NCI-H1694 treated with DMSO at 0.1 percent for 48 hours (cell line): ENCODE measurements at places on chromosomes 12 and 14.

DNA sequence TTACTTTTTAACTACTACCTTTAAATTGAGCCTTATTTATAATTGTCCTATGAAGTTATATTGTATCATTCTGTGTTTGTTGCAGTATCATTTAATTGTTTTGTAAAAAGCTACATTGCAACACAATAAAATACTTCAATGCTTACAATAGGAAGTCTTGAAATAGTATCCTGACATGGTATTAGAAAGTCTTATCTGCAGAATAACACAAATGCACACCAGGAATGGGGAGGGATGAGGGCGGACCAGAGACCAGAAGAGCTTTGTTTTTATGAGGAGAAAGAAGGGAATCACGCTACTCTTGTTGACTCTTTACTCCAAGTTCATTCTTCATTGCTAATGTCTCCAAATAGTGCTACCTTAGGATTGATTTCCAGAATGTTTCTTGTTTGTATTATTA lies 120.2 kb downstream of the MON2 start:
- no peak for DNase-seq

DNA sequence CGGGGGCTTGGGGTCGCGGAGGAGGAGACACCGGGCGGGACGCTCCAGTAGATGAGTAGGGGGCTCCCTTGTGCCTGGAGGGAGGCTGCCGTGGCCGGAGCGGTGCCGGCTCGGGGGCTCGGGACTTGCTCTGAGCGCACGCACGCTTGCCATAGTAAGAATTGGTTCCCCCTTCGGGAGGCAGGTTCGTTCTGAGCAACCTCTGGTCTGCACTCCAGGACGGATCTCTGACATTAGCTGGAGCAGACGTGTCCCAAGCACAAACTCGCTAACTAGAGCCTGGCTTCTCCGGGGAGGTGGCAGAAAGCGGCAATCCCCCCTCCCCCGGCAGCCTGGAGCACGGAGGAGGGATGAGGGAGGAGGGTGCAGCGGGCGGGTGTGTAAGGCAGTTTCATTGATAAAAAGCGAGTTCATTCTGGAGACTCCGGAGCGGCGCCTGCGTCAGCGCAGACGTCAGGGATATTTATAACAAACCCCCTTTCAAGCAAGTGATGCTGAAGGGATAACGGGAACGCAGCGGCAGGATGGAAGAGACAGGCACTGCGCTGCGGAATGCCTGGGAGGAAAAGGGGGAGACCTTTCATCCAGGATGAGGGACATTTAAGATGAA lies 630 bp downstream of the FOS start:
- peak; percentile 53 for DNase-seq

DNA sequence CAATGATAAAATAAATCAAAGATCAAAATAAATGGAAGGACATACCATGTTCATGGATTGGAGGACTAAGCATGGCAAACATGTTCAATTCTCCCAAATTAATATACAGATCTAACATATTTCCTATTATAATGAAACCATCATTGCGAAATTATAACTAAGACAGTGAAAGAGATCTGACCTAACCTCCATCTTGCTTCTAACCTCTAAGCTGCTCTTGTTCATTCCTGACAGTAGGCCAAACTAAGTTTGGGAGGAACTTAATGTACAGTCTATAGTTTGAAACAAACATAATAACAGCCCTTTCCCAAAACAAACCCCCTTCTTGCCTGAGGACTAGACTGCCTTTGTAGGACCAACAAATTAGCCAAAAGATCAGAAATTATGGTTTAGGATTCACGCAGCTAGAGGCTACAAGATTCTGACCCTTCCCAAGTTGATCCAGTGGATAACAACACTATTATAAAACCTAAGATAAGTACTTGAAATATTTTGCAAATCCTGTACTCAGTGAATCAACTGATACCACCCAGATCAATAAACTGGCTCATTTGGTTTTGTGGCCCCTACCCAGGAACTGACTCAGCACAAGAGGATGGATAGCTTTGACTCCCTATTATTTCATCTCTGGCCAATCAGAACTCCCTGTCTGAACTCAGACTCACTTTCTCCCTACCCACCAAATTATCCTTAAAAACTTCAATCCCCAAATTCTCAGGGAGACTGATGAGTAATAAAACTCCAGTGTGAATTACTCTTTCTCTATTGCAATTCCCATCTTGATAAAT lies 41.7 kb upstream of the OR5AU1 start:
- no peak for DNase-seq

GRCh38 chr12:124904306-124905098 lies 9.9 kb downstream of the UBC start:
- no peak for DNase-seq
